CD4-positive, alpha-beta T cell treated with Interferon alpha-2 for 1 hour (primary cell): ENCODE measurements at places on chromosomes 5 and 9.

DNA sequence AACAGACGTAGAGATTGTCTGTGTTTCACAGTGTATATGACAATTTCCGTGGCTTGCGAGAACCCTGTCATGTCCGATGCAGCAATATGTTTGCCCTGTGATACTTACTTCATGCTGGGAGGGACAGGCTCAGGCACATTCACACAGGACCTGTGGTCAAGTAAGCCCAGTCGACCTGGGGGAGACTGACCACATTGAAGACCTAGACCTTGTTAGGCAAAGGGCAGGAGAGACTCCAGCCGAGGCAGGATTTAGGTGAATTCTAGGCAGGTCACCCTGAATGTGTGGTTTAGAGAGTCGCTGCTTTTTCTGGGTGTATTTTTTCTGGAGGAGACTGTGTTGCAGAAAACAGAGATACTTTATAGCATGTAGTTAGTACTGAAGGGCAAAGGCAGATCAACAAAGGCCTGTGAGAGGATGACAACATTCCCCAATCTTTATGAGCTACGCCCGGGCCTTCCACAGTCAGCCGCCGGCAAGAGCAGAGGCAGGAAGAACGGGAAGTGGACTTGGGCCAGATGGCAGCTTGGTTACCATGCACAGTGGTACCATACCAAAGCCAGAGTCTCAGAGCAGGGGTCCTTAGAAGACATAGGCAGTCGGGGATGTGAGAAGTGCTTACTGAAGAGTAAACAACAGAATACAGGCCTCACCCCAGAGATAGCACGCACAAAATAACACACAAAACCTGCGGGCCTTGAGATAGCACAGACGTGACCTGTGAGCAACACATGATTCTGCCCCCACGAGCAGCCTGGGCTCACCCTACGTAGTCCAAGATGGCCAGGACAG, 220.7 kb downstream of the CACNA1B start:
- no peak for DNase-seq

DNA sequence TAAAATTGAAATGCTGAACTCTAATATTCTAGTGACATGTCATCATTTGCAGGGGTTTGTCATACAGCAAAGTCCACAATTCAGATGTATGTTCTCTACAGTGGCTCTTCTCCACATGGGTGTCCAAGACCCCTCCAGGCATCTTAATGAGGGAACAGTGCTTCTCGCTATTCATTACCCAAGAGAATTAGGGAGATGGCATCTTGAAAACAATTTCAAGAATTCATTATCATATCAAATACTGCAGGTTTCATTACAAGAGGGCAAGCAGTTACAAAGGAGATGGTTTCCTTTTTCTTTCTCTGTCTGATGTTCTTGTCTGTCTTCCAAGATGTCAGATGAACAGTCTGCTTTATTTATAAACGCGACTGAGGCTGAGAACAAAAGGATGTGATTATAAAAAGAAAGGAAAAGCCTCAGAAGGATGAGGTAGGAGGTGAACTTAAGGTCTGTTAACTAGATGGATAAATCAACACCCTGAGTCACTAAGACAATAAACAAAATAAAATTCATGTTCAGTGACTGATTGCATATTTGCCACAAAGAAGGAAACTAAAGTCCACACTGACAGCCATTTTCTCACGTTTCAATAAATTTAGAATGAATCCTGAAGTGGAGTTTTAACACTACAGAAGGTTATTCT, 326.7 kb upstream of the EFNA5 start:
- DNase-seq, result no peak

GRCh38 chr5:16944816-16945562, 8.9 kb upstream of the MYO10 start:
- DNase-seq, result no peak

- no peak for DNase-seq
Observed at GRCh38 chr9:86185872-86186271, 73.6 kb downstream of the C9orf153 start.

DNA sequence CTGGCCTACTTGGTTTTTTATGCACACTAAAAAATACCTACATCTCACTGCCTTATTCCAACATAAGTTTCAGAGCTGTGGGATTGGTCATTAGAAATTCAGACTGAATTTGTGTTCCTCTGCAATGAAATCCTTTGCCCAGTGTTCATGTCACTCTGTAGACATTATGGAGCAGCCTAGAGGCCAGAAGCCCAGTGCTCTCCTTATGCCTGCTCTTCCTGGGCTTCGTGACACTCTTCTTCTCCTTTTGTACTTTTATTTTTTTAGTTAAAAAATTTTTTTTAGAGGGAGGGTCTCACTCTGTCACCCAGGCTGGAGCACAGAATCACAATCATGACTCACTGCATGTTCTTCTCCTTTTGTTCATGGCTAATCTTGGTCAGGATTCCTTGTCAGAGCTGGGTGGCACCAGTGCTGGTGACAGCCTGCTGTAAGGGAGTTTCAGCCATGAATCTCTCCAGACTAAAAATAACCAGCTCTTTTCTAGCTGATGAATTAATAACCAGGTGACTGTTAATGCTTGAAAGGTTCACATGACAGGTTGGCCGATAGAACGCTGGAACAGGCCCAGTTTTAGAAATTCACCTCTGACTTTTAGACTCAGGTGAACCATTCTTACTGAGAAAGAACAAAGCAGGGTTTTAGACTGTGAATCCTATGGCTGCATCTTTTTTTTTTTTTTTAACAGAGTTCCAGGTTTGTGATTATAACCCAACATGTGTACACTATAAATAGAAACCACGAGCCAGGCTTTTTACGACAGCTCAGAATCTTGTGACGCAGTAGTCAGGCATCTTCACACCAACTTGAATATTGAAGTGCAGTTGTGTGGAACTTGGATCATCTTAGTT, 34.1 kb upstream of the C5orf47 start:
- DNase-seq, result no peak

- DNase-seq, result no peak
Observed at GRCh38 chr5:169020102-169020501, 280.8 kb downstream of the SLIT3 start.

DNA sequence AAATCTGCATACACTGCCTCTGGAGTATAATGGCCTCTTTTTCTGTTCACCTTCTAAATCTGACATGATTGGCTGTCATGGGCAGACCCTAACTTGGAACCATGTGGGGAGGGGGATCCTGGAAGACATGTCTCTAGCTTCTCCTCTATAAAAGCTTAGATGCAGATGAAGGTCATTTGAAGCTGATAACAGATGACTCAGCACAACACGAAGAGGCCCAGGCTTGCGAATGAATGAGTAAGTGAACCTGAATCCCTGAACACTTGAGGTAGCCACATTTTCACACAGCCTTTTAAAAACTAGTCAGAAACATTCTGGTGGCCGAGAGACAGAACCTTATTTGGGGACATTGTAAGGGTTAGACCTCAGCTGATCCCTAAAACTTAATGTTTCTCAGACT, 282.6 kb downstream of the ELAVL2 start:
- no peak for DNase-seq
